Fibroblast of upper back skin (primary cell): ENCODE measurements at places on chromosomes 7 and 10.
A peak's percentile ranks its signal among the peaks of the same experiment; 100 is the strongest.

- DNase-seq = peak; percentile 52
Observed at GRCh38 chr7:19114551-19114855, 2.9 kb downstream of the TWIST1 start.

DNA sequence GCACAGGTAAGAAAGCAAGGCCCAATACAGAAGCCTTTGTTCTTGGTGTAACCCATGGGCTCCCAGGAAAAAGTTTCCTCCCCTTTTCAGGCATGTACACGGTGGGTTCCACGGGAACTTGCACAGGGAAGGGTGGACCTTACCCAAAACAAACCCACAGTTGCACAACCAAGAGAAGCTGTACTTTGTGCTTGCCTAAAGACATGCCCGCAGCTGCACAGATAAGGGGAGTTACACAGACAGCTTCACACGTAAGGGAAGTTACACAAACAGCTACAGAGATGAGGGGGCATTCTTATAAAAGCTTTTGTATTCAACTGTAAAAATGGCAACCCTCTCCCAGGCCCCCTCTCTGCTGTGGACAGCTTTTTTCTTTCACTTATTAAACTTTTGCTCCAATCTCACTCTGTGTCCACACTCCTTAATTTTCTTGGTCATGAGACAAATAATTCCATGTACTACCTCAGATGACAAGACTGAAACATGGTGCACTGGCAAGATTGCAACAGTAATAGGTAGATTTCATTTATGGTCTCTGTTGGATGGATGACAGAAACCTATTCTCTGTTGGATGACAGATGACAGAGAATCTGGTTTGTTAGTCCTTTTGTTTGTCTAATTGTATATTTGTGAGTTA lies 72.9 kb downstream of the ATE1 start:
- DNase-seq = no peak

GRCh38 chr10:89217057-89217990 lies 10.2 kb upstream of the CH25H start:
- DNase-seq = peak; percentile 62

- DNase-seq = no peak
Observed at GRCh38 chr10:60706146-60706545, 72.1 kb upstream of the CDK1 start.

GRCh38 chr10:62244785-62245467 lies 23.7 kb downstream of the RTKN2 start:
- peak; percentile 81 for DNase-seq

DNA sequence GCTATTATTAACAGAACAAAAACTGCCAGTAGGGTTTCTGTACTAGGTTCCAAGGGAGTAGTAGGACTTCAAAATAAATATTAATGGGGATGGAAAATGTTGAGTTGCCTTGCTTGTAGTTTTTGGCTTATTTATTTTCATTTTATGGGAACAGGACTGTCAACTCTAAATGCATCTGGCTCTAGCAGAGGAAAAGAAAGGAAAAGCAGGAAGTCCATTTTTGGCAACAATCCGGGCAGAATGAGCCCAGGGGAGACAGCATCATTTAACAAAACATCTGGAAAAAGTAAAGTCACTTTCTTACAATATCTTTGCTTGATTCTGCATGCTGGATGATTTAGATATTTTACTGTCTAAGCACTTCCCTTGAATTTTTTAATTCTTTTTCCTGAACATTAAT lies 69.4 kb downstream of the NOC3L start:
- peak; percentile 63 for DNase-seq

DNA sequence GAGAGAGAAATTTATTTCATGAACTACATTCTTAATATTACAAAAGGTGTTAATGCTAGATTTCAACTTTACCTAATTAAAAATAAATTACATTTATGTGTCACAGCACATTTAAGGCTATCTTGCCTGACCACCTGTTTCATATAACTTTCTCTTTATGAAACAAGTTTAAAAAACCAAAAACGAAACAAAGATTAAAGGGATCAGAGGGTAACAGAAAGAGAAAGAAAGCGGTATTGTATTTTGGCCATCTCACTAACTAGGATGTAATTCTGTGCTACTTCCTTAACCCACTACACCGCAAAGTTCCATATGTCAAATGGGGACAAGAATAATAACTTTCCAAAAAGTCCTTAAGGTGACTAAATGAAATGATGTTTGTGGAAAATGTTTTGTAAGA lies 6.3 kb upstream of the RHOBTB1 start:
- no peak for DNase-seq

DNA sequence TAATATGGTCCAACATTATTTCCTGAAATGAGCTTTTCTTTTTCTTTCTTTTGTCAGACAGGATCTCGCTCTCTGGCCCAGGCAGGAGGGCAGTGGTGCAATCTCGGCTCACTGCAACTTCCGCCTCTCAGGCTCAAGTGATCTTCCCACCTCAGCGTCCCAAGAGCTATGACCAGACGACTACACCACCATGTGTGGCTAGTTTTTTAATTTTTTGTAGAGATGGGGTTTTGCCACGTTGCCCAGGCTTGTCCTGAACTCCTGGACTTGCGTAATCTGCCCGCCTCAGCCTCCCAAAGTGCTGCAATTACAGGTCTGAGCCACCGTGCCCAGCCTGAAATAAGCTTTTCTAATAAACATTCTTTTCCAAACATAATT lies 48.6 kb downstream of the CUL2 start:
- DNase-seq = no peak

GRCh38 chr10:127150136-127150535 lies 46.3 kb downstream of the INSYN2A start:
- peak; percentile 27 for DNase-seq

GRCh38 chr10:45211576-45211975 lies 103.8 kb downstream of the OR13A1 start:
- DNase-seq = no peak

DNA sequence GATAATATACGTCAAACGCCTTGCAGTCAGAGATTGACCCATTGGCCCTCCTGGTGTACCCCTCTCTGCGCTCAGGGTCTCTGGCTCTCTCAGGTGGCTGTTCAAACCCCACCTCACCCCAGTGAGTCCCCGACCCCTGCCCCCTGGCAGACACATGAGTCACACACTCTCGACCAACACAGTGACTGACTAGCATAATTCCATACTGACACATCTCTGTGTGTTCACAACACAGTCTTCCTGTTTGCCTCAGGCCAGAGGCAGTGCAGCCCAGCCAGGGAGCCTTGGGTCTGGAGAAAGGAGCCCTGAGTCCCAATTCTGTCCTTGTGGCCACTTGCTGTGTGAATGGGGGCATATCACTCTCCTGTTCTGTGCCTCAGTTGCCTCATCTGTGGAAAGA lies 40.1 kb downstream of the PALD1 start:
- DNase-seq = peak; percentile 23

GRCh38 chr10:78470267-78471103 lies 436.8 kb downstream of the RPS24 start:
- no peak for DNase-seq

- peak; percentile 25 for DNase-seq
Observed at GRCh38 chr10:11068861-11069633, 51.4 kb downstream of the CELF2 start.

DNA sequence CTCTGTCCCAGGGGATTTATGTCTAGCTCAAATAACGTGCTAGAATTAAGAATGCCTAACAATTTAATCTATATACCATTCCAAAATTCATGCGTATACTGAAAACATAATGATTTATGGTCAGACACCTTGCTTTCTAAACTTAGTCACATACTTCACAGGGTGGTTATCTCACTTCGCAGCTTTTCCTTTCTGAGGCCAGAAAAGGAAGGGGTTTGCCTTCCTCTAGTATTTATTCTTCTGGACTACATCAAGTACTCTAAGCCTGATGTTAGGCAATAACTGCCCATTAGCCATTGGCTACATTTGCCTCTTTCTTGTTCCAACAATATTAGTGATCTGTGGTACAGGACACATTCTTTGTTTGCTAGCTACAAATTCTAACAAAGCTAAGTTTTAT lies 72.6 kb upstream of the FHIP2A start:
- DNase-seq = no peak

- DNase-seq = no peak
Observed at GRCh38 chr10:44766631-44767030, 144.5 kb upstream of the TMEM72 start.

DNA sequence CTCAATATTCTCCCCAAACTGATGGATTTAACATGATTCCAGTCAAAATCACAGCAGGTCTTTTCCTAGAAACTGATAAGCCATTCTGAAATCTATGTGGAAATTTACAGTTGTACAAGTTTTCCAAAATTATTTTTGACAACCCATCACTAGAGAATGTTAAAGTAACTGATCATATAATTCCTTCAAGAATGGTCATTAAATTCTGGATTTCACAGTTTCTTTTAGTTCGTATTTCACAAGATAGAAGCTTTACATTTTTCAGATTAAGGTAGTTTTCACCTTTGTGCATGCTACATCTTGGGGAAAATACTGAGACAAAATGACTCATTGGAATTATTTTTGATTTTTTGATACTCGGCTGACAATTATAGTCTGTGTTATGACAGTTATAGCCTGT lies 174.3 kb downstream of the MGMT start:
- no peak for DNase-seq

DNA sequence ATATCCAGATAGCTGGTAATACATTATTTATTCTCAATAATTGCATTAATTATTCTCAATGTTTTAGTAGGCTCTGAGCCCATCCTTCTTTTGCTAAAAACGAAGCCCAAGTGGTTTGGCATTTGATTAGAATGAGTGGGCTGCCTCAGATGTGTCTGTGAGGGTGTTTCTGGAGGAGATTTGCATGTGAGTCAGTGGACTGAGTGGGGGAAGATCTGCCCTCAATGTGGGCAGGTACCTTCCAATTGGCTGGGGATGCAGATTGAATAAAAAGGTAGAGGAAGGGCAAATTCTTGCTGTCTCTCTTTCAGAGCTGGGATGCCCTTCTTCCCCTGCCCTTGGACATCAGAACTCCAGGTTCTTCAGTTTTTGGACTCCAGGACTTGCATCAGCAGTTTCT lies 290.6 kb upstream of the SMIM30 start:
- no peak for DNase-seq

DNA sequence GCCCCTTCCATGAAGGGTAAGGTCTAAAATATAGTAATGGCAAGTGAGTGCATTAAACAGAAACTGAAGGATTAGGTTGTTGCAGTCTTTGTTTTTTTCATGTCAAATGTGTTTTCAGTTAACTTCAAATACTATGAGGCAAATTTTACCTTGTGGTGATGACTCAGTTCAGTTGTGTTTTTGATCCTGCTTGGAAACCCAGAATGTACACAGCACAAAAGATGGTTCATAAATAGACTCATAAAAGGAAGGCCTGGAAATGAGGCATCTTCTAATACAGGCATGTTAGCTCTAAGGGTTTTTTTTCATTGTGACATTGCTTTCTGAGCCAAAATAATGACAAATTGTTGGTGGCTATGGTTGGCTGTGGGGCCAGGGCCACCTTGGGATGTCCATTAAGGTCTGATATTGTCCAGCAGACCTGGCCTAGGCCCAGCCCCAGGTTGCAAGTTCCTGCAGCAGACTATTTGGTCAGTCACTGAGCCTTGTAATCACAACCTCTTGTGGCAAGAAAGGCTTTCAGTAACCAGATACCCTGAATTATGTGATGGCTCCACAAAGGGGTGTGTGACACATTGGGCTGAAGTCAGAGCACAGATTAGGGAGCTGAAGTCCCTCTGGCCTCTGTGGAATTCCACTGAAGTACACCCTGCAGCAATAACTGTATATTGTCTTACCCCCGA lies 69.0 kb upstream of the SAMD8 start:
- DNase-seq = peak; percentile 78
